ENCODE measurements at places on chromosomes 16 and 17.

GRCh38 chr17:69593351-69593715 is 178.8 kb downstream of the MAP2K6 start:
- no peak for DNase-seq

- DNase-seq: no peak
Measured at GRCh38 chr17:18129041-18129502, 20.5 kb downstream of the MYO15A start.

DNA sequence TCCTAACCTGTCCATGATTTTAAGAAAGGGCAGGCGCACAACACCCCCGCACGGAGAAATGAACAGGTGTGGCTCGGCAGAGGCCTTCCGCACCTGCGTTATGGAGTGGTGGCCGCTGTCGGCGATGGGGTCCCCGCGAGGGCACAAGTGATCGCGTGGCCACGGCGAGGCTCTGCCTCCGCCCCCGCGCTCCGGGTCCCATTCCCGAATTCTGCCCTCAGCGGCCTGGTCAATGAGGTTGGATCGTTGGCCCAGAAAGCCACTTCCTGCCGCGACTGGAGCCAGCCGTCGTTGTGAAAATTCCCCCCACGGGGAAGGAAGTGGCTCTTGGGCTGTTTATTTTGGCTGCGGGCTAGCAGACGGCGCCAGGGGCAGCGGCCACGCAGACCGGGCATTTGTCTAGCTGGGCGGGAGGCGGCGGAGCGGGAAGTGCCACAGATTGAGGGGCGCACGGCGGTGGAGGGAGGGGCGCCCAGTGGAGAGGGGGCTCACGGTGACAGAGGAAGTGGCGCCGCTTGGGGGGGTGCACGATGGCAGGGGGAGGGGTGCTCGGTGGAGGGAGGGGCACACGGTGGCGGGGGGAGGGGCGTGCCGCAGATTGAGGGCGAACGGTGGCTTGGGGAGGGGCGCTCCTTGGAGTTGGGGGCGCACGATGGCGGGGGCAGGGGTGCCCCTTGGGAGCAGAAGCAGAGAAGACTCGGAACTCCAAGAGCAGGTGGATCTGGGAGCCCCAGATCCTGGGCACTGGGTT is 25.0 kb downstream of the MRC2 start:
- peak; percentile 34 for DNase-seq

GRCh38 chr16:87764600-87765472 is 950 bp downstream of the KLHDC4 start:
- DNase-seq: peak; percentile 71

DNA sequence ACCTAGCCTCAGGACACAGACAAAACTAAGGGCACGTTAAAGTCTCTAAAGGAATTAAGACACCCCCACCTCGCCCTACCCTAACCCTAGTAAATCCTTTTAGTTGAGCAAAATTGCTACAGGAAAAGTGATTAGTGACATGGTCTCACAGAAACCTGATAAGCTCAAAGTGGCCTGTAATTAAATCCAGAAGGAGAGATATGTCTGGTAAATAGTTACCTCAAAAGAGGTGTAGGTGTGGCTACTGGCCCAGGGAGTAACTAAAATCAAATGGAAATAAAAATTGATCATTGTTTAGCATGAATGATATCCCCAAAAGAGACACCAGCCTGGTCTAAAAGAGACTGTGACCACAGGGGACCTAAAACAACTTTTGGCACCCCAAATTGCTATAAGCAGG is 168.3 kb downstream of the SLC39A11 start:
- DNase-seq: no peak

GRCh38 chr17:31158746-31159377 is 64.1 kb downstream of the NF1 start:
- DNase-seq: peak; percentile 12

GRCh38 chr17:17032131-17032692 is 10.0 kb upstream of the MPRIP start:
- no peak for DNase-seq

DNA sequence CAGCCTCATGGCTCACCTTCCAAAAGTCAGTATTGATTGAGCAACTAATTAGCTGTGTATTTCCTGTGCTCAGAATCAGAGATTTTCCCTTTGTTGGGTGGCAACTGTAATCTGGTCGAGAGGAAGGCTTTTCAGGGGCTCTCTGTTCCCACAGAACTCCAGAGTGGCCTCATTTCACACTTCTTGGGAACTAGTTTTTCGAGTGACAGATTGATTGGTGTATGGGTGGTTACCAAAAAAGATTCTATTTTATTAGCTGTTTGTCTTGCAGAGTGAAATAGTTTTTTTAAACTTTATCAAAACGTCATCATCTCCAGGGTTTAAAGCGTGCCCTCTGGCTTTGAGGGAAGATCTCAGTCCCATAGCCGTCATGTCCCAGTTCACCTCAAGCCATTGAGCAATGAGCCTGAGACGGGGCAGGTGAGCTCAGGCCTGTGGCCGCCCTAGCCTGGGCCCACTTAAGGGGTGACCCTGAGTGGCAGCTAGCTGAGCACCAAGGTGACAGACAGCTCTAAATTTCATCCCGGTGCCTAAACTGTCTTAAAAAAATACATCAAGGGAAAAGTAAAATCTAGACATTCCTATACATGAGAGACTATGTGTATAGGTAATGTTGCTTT is 53.0 kb downstream of the SMPD3 start:
- no peak for DNase-seq

- no peak for DNase-seq
Measured at GRCh38 chr17:54793271-54793670, 107.4 kb upstream of the TOM1L1 start.

DNA sequence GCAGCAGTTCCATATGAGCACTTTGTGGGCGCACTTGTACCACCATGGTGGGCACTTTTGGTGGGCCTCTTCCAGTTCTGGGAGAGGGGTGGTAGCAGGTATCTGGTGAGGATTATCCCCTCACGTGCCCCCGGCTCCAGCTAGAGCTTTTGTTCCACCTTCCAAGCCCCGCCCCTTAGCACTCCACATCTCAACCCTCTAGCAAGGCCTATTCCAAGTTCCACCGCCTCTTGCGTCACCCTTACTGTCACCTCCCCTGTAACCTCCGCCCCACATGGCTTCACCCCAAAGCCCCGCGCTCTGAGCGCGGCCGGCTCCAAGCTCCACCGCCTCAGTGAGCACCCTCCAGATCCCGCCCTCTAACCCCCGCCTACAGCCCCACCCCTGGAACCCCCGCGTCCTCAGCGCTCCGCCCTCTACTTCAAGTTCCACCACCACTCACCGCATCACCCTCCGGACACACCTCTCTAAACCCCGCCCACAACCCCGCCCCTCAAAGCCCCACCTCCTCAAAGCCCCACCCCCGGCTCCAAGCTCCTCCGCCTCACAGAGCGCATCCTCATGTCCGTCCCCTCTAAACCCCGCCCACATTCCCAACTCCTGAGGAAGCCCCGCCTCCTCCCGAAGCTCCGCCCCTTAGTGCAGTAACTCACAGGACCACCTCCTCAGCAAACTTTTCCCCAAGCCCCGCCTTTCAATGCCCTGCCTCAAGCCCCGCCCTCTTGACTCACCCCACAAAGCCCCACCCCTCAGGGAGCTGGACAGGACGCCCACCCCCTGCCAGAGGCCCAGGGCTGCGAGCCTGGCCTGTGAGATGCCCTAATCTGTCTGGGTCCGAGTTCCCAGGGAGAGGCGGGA is 11.1 kb downstream of the SCN4A start:
- peak; percentile 72 for DNase-seq

DNA sequence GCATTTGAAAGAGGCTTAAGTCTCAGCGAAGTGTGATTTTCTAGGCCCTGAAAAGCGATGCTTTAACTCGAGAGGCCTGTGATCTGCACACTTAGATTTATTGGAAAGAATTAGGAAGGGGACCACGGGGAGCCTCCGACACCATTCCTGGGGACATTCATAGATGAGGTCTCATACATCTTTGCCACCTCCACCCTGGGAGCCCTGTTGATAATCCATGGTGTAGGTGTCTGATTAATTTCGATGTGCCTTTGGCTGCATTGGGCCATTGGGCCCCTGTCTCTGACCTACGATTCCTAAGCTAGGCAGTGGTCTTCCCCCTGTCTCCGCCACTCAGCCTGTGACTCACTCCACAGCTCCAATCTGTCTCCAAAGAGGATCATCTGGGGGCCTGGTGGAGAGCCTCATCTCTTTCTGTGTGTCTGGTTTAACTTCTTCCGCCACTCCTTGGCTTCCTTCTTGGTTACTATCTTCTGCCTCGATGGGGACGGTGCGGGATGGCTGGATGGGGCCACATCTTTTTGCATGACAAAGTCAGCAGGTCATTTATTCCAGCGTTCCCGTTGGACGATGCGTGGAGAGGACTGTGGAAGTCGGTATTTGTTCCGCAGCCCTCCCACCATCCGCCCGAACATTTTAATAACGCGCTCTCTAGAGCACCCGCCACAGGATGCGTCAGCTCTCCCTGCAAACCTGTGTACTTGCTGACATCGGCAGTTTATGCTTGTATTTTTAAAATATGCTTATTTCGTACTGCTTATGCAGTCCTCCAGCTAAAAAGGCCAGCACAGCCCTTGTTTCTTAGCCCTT is 109.3 kb downstream of the IRX3 start:
- DNase-seq: no peak

- no peak for DNase-seq
Measured at GRCh38 chr17:47851764-47852112, 775 bp upstream of the SP6 start.

DNA sequence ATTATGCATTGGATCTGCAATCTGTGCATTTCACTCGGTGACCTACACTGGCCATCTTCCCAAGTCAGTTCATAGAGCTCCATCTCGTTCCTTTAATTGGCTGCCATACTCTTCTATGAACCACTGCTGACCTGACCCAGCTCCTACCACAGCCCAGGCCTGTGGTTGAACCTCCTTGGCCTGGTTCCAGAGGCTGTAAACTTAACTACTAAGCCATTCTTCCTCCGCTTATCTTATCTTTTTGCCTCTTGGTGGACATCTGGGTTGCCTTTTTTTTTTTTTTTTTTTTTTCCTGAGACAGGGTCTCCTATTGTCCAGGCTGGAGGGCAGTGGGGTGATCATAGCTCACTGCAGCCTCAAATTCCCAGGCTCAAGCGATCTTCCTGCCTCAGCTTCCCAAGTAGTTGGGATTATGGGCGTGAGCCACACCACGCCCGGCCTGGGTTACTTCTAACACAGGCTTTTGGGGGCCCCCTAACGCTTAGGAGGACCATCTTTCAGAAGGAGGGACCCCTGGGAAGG is 18.3 kb downstream of the COQ7 start:
- DNase-seq: no peak

- DNase-seq: no peak
Measured at GRCh38 chr16:75176926-75177325, 28.6 kb downstream of the ZFP1 start.

DNA sequence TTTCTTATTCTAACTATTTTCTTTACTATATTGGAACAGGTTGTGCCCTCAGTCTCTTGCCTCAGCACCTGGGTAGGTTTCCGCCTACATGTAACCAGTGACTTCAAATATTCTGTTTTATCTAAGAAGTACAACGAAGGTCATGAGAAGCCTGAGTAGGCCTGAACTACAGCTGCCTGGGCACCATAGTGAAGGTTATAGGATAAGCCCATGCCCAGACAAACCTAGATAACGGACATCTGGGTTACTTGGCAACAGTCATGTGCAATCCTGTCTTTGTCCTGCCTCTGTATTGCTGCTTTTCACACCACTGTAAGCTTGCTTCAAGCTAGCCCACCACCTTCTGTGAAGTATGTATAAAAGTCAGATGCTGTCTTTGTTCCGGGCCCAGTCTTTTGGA is 25.4 kb upstream of the ARL4D start:
- DNase-seq: no peak

- DNase-seq: no peak
Measured at GRCh38 chr16:66979011-66979717, 9.2 kb upstream of the CES4A start.

DNA sequence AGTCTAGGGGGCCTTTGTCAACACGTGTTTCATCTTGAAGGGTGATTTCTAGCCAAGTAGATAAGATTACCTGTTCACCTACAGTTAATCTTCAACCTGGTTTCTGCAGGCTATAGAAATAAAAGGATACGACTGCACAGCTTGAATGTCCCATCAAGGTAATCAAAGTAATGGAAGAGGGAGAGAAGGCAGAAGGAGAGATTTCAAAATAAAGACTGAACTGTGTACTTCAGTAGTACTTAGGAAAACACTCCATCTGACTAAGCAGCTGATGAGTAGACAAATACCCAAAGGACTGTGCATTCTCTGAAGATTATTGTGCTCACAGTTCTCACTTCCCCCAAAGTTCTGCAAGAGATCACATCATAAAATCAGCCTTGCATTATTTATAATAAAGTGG is 5.8 kb upstream of the RFFL start:
- DNase-seq: no peak

DNA sequence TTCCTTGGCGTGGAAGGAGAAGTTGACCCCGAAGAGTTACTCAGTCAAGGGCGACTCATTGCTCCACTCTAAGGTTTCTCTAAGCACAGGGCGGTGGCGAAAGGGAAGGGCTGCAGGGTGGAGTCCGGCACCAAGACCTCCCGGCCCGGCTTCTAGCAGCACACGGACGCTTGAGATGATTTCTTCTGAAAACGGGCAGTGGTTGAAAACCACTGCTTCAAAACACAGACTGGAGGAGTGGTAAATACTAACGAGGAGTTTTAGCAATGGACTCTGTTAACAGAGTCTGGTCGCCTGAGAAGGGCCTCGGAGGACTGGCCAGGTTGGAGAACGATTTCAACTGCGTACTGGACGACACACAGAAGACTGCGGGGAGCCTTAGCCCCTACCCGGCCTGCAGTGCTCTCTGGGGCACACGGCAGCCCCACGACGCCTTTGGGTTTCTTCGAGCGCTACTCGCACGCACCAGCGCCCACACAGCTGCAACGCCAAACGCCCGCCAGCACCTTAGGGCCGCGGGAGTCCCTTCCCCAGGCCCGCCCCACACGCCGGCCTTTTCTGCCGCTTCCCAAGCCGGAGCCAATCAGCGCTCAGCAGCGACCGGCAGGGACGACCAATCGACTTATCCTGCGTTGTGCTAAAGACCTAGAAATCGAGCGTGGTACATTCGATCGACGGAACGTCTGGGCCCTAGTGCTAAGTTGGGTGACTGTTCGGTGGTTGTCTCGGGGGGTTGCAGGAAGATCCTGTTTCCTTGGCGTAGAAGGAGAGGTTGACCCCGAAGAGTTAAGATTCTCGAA is 14.4 kb upstream of the CA4 start:
- DNase-seq: peak; percentile 81

- DNase-seq: no peak
Measured at GRCh38 chr17:15364615-15365014, 23.2 kb upstream of the TEKT3 start.

DNA sequence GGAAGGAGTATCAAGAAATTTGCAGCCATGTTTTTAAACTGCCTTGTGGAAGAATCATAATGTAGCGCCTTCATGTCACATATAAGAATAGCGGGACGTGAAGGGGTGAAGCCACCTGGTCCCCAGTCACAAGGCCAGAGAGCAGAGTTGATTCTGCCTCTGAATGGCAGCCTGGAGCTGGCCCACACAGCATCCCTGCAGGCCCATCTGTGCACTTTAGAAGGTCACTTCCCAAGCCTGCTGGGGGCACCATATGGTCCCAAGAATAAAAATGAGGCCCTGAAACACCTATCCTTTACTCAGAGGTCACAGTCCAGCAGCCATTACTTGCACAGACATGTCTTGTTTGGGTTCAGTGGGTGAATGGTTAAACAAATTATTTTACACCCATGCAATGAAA is 15.0 kb downstream of the CD300E start:
- no peak for DNase-seq

Measured in CD4-positive, alpha-beta T cell treated with Interleukin-1 beta for 1 hour (primary cell).